ENCODE measurements at places on chromosomes 7 and 10.

DNA sequence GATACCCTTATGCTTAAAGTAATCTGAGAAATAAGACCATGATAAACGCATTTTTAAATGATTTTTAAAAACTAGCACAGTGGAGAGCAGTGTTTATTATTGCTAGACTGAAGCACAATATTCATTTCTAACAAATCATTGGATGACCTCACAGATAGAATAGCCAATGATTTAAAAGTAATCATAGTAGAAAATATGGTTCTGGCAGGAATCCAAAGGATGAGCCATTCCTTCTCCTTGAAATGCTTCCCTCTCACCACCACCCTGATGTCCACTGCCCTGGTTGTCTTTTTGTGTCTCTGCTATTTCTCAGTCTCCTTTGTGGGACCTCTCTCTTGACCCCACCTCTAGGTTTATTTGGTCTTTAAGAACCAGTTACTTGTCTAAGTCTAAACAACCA, 64.9 kb downstream of the PRKG1 start:
- no peak for DNase-seq

DNA sequence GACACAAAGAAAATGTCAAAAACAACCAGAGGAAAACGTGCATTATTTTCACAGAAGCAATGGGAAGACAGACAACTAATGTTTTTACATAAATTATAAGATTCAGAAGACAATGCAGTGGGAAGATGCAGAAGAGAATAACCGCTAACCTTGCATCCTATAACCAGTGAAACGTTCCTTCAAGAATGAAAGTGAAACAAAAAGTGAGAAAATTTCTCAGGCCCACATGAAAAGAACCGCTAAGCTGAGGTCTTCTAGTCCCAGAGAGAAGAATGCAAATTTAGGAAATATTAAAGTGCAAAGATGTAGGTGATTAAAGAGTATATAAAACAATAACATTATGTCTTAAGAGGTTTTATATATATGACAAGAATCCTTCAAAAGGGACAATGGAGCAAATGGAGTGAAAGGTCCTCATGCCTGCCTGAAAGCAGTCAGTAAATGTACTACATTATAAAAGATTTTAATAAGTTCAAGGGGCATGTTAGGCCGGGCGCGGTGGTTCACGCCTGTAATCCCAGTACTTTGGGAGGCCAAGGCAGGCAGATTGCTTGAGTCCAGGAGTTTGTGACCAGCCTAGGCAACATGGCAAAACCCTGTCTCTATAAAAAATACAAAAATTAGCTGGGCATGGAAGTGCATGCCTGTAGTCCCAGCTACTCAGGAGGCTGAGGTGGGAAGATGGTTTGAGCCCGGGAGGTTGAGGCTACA, 43.1 kb upstream of the DDC start:
- no peak for DNase-seq

DNA sequence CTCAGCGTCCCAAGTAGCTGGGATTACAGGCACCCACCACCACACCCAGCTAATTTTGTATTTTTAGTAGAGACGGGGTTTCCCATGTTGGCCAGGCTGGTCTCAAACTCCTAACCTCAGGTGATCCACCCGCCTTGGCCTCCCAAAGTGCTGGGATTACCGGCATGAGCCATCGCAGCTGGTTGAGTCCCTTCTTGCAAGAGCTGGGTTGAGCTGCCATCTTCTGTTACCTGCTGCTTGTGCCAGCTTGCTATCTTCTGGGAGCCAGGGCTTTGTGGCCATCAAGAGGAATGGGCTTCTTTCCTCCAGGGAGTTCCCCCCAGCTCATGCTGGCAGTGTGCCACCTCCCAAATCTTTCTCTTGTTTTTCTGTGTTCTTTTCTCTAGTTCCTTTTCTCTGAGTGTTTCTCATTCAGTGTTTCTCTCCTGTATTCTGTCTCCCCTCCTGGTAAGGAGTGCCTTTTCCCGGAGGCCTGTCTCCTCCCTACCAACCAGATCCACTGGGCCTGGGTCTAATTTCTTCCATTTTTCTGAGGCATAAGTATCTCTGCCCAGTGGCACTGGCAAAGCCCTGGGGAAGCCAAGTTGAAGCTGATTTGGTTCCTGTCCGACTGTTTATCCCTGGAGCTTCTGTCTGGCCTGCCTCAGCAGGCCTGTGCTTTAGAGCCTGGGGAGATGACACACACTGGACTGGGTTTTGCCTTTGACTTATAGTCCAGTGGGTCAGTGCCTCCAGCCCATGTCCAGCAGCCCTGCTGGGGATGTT, 3.7 kb downstream of the DBNL start:
- DNase-seq: no peak

DNA sequence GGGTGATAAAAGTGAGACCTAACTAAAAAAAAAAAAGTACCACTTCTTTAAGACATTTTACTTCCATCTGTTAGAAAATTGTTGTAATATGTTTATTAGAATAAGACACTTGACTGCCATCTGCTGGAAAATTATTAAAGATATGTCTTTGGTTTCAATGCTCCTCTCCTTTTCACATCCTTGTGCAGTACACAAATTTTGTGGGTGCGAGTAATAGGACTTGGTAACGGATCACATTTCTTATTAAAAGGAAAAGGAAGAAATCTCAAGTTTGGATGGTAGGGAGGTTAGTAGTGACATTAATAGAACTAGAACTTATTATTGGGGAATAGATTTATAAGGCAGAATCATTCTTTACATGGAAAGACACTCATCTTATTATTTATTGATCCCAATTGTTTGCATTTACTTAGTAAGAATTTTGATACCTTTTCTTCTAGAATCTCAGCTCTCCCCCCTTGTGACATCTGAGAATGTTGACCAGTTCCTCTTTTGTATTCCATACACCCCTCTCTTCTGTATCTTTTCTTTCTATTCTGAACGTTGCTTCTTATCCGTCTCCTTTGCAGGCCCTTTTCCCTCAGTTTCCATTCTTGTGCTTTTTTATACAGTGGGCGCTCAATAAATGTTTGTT, 43.0 kb upstream of the RPA3 start:
- DNase-seq: no peak

Data from CD4-positive, alpha-beta T cell treated with Interferon alpha-2 for 1 hour (primary cell).